ENCODE measurements at places on chromosomes 5 and 9.

DNA sequence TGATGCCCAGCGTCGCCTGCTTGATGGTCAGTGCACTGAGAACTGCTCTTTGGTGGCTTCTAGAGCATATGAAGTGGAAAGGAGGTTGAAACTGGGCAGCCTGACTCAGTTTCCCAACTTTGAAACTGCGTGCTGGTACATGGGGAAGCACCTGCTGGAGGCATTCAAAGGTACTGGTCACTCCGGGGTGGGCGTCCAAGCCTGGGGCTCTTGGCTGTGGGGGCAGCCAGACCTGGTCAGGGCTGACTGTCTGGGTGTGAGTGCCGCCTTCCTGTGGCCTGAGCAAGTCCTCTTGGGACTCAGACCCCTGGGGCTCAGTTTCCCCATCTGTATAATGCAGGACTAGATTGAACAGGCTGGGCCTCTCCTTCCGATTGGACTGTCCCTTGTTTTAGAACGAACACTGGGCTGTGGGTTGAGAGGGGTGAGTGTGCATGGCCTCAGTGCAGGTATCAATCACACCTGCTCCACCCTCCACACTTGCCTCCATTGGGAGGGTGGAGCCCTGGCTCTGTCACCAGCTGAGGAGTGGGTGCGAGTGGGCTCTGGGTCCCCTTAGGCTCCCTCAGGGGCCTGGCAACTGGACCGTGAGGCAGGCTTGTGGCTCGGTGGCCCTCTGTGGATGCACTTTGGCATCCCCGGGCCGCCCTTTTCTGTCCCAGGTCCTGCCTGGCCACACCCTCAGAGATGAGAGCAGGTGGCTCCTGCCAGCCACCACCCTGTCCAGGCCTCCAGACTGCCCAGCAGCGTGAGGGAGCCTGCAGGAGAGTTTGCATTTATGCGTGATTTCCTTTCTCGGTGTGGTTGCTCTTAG, 80.2 kb downstream of the PHF2 start:
- no peak for DNase-seq

DNA sequence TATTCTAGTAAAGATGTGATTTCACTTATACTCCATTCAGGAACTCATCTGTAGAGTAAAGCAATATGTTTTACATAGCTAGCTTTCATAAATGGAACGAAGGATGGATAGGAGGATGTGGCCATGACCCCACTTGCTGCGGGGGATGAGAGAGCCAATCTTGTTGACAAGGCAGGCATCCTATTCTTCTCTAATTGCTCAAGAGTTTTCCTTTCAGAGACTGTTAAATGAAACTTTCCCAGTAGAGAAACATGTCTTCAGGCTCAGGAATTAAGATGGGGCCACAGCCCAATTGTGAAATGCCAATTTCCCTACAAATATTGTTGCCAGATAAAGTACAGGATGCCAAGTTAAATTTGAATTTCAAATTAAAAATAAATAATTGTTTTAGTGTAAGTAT, 196.2 kb upstream of the TUT7 start:
- DNase-seq, result no peak

DNA sequence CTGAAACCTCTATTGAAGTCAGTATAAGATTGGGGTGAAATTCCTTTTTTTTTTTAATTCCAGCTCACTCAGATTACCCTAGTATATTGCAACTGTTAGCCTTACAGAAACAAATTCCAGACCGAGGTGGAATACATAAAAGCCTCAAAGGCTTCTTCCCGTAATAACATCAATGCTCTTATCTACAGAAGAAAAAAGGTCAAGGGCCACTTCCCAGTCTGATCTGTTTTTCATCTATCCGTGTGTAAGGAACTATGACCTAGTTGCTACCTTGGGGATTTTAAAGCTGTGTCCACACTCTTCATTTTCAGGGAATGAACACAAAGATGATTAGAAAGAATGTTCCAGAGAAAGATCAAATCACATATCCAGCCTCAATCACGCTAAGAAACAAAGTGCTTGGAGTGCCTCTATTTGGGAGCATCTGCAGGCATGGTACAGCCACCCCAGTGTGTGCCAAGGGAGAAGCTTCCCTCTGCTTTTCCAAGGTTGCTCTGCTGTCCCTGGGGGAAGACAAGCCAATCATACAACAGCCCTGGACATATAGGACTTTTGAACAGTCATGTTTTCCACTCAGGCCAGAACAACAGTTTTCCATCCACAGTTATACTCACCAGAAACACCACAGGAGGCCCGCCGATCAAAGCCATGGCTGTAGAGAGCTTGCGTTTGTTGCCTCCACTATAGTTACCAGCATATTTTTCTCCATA, 23.5 kb downstream of the NIPSNAP3B start:
- DNase-seq, result no peak

GRCh38 chr5:76701298-76701697, 14.6 kb upstream of the F2R start:
- DNase-seq, result no peak

- peak; percentile 88 for DNase-seq
These were observed 85.0 kb upstream of the TAF11L2 start for GRCh38 chr5:17412760-17413671.

DNA sequence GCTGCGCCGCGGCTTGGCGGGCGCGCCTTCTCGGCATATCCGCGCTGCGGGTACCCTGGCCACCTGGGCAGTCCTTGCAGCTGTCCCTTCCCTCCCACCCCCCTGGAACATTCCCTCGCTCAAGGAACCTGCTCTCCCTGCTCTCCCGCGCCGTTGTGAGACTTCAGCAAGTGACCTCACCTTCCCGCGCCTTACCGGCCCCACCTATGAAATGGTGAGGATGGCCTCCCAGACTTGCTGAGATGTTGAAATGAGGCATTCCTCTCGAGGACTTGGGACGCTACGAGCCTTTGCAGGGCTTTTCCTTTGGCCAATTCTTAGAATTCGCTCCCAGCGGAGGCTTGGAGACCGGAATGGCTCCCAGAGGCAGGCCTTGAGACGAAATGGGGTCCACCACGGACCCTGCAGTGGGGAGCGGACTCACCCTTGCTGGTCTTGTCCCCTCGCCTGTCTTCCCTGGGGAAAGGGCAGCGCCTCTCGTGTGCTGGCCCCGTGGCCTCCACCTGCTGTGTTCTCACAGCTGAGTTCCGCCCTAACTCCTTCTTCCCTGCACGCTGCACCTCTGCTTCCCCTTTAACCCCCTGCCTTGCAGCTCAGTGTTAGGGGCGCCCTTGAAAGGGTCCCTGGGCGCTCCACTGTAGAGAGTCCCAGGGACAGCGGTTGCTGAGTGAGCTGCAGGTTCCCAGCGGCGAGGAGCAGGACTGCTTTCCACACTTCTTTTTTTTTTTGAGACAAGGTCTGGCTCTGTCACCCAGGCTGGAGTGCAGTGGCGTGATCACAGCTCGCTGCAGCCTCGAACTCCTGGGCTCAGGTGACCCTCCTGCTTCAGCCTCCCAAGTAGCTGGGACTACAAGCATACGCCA, 907 bp downstream of the HMCN2 start:
- no peak for DNase-seq

GRCh38 chr5:40775846-40776657, 20.3 kb upstream of the TTC33 start:
- DNase-seq, result peak; percentile 4

DNA sequence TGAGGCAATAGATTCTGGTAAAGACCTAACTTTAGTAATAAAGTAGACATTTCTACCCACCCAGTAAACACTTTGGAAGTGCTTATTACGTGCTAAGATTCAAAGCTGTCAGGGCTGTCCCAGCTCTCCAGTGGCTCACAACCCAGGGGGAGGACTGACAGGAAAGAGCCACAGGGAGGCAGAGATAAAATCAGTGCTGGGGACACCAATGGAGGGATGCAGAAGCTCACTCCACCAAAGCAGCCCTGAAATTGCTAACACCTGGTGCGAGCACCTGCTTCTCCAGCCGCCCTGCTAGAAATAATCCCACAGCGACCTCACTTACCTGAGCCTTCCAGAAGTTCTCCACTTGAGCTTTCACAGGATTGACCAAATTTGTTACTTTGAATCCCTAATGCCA, 501.0 kb downstream of the BNC2 start:
- no peak for DNase-seq

DNA sequence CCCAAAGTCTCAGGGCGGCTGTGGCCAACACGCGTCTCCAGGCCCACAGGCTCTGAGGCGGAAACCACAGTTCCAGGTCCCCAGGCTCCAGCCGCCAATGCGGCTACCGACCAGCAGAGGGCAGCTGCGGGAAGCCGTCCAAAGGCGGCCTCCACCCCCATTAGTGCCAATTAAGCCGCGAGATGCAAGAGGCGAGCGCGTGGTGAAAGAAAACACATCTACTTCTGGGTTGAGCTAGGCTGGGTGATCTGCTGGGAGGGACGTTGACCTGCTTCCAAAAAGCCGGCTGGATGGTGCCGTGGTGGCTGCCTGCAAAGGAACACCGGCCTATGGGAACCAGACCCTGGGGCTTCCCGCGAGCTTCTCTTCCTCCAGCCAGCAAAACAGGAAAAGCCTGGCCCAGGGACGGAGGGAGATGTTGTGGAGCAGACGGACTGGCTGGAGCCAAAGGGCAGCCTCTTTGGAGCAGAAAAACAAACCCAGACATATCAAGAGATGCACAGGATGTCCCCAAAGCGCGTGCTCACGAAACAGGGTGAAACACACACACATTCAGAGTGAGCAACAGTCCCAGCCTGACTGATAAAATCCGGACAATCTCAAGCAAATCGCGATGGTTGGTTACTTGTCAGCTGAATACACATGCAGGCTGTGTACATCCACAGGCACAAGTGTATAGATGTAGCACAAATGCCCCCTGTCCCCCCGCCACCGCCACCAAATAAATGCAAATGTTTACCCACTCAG, 187.1 kb upstream of the BRINP1 start:
- peak; percentile 57 for DNase-seq

- no peak for DNase-seq
These were observed 35.5 kb upstream of the GRHPR start for GRCh38 chr9:37386988-37387387.
